ENCODE measurements at places on chromosomes 11 and 22.

DNA sequence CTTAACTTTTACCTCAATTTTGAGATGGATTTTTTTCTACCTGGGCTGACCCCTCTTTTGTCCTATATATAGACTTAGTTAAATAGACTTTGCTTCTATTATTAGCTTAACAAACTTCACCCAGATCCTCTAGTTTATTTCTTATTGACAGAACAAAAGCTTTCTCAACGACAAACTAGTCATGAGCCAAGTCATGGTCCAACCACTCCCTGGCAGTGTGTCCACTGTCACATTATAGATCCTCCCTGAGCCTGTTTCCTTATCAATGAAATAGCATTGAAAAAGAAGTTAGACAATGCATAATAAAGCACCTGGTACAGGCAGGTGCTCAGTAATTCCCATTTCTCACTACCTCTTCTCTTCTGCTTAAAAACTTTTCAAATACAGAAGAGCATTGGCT lies 155.1 kb downstream of the SPON1 start:
- no peak for DNase-seq

DNA sequence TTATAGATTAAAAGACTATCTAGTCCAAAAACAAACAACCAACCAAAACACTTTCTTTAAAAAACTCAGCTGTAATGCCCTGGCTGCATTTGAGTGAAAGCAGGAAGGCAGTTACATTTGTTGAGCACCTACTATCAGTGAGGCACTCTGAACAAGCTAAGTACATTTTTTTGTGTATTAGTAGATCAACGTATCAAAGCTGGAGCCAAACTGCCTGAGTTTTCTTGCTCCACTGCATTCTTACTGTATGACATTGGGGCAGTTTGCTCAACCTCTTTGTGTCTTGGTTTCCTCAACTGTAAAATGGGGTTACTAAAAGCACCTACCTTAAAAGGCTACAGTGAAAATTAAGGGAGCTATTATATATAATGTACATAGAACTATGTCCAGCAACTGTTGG lies 22.0 kb downstream of the COA4 start:
- DNase-seq = no peak

GRCh38 chr11:15764948-15765347 lies 591.4 kb downstream of the SOX6 start:
- DNase-seq = no peak

- no peak for DNase-seq
Observed at GRCh38 chr11:134862105-134862502, 450.1 kb upstream of the B3GAT1 start.

DNA sequence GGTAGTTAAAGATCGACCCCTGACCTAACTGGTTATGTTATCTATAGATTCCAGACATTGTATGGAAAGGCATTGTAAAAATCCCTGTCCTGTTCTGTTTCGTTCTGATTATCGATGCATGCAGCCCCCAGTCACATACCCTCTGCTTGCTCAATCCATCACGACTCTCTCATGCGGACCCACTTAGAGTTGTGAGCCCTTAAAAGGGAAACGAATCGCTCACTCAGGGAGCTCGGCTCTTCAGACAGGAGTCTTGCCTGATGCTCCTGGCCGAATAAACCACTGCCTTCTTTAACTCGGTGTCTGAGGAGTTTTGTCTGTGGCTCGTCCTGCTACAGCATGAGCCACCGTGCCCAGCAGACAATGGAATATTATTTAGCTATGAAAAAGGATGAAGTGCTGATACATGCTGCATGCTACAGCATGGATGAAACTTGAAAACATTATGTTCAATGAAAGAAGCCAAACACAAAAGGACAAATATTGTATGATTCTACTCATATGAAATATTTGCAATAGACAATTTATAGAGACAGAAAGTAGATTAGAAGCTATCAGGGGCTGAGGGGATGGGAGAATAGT lies 12.0 kb upstream of the LGALS2 start:
- no peak for DNase-seq

- no peak for DNase-seq
Observed at GRCh38 chr11:91194546-91194945, 971.7 kb upstream of the CHORDC1 start.

DNA sequence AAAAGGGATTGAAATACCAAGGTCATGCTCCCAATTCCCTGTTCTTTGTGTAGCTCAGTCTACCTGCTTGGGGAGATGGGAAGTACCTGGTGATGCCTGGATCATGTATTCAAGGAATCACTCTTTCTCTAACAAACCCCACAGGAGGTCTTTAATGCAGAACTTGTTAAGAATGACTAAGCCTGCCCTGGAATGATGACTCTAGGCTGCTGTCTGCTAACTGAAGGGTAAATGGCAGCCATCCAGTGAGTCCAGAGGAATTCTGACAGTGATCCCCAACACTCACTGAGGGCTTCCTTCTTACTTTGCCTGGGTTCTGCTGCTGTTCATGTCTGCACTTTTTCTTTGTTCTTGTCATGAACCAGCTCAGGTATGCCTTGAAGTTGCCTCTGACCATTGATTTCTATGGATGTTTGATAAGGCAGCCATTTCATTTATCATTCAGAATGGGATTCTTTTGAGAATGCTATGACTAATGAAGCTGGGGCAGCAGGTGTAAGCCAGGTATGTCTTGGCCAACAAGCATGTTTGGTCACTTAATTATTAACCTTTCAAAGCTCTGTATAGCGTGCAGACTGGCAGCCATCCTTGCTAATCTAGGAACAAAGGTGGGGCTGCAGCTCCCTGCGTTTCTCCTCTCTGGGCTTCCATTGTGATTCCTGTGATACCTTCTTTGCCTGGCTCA lies 11.4 kb downstream of the PRSS23 start:
- no peak for DNase-seq

DNA sequence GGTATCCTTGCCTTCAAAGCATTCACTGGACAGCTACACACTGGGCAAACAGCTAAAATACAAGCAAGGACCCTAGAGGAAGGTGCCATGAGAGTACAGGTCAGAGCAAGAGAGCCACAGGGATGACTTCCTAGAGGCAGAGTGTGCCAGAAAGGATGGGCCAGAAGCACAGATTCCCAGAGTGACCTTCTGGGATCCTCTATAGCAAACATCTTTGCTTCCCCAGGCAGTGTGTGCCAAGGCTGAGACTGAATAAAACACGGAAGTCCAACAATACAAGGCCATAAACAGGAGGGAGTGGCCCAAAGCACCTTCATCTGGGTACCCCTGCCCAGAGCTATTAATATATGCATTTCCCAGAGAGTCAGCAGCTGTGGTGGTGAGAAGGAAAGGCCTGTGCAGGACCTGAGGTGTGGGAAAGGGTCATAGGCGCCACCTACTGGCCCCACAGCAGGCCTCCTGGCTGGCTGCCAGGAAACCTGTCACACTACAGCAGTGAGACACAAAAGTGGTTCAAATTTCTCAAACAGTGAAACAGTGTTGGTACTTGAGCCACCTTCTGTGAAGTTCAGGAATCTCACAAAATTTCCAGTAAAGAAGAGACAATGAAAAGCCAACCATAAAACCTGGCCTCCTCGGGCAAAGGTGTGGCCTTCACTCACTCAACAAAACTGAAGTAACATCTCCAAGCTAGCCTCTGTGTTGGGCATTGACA lies 20.3 kb downstream of the CLPB start:
- peak; percentile 79 for DNase-seq

DNA sequence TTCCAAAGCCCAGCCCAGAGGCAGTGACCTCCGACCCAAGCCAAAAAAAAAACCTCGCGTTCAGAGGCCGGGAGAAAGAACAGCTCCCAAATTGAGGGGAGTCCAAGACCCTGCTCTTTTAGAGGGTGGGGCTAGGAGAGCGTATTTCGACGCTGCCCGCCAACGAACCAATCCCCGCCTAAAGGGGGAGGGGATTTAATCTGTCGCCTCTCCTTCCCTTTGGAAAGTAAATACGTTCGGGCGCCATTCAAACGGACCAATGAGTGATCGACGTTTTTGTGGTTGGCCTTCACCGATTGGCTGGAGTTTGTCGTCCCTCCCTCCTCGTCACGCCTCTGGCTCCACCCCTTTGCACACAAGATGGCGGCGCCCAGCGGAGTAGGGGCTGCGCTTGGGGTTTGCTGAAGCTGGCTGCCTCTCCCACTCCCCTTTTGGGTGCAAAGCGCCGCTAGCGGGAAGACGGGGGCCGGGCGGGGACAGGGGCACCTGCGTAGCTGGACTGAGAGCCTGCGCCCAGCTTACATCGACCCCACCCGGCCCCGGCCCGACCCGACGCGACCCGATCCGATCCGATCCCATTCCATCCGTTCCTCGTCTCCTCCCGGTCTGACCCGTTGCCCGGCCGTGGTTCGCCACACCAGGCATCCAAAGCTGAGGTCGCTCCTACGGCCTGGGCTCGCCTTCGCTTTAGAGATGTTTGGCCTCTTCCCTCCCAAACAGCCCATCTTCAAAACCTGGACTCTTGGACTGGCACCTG lies at the start of gene RNF26:
RNF26 (plus strand) TSS at position 354 of the 757 bp plus-strand sequence. CDS start 596 bp downstream, outside the sequence.
- peak; percentile 98 for DNase-seq

DNA sequence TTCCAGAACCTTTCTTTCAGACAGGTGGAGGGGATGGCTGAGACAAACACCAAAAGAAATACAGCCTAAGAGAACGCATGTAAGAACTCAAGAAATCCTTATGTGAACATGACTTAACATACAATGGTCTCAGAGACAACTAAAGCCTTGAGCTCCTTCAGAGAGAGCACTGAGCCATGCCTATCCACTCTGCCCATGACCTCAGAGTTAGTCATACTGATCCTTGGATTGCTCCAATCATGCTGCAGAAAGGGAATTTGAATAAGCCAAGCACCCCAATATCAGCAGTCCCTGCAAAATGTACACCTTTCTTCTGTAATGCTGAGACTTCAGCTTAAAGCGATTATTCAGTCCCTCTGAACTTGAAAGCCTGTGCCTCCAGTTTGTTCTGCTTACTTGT lies 43.2 kb upstream of the CHKA start:
- no peak for DNase-seq

DNA sequence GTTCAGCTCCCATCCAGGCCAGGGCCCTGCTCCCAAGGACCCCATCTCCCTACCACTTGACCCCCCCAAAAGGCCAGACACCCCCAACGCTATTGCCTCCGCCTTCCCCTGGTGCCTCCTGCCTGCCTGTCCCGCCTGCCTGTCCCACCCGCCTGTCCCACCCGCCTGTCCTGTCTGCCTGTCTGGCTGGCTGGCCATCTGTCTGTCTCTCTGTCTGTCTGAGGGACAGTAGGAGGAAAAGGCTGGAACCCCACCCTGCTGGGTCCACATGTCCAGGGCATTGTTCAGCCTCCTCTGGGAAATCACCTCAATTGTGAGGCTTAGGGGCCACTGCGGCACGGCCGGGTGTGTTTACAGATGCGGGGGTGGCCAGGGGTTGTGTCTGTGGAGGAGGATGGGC lies 25.3 kb upstream of the CBX7 start:
- no peak for DNase-seq

DNA sequence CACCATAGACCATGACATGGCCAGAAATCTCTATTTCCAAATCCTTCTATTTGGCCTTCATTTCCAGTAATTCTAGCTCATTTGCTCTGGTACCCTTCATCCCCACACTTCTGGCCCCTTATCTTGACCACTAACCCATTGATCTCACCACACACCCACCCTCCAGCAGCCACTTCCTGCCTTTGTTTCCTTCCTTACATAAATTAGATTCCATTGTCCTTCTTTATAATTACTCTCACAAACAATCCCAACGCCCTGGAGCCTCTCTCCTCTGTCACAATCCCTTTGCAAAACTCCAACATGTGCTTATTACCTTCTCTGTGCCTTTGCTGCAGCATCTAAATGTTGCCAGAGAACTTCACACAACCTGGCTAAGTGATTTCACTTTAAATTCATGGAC lies 14.8 kb downstream of the APLNR start:
- no peak for DNase-seq

GRCh38 chr22:36156515-36157419 lies 3.8 kb downstream of the APOL3 start:
- peak; percentile 72 for DNase-seq

- no peak for DNase-seq
Observed at GRCh38 chr11:27926981-27927481, 180.9 kb downstream of the KIF18A start.

- DNase-seq = no peak
Observed at GRCh38 chr11:92784331-92784730, 185.1 kb upstream of the MTNR1B start.

DNA sequence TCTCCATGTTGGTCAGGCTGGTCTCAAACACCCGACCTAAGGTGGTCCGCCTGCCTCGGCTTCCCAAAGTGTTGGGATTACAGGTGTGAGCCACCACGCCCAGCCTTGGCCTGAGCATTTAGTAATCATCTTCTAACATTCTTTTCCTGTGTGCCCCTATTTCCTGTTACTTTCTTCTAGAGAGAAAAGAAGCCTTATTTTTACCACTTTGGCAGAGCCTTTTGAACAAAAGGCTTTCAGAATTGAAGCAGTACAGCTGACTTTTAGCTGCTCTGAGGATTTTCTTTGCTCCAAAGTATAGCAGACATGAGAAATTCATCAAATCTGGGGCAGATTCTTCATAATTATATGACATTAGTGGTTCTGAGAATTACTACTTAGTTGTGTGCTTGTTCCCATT lies 13.4 kb downstream of the MORC2 start:
- DNase-seq = no peak

DNA sequence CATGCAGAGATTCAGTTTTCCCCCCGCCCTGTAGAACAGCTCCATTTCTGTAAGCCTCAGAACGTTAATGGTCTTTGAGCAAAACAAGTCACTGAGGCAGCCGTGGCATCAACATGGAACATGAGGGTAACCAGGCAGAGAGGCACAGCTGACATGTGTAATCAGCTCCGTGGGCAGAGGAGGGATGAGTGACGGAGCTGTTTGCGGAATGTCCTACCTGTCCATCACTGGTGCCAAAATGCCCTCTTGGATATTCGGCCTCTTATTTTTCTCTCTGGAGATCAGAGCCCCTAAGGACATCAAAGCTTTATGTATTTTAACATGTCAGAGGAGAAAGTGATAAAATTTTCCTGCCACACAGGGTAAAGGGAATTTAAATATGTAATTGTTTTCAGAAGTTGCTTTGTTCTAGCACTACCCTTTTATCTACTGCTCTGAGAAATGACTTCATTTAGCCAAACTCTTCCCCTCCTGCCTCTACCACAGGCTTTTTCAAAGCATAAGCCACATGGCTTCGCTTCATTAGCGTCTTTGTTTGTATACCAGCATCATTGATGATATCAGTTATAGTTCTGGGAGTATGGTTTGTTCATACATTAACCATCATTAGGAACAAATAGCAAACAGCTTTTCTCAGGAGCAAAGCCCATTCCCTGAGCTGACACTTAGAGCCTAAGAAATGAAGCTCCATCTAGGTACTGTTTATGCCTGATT lies 32.9 kb downstream of the C11orf71 start:
- DNase-seq = no peak

DNA sequence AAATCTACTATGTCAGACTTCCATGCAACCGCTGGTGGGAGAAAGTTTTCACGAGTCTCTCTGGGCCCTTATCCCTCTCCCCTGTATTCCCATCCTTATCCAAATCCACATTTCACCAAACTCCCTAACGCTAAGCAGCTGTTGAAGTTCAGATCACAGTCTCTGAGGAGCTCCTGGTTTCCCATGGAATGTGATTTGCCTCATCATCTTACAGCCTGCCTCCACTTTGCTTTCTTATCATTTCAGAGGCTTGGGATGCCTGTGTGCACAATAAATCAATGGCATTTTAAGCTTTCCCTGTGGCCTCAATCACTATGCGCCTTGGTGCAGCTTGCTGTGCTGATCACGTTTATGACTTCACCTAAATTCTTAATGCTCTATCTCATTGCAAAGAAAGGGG lies 352.4 kb upstream of the FAT3 start:
- DNase-seq = no peak
